ENCODE measurements at places on chromosomes 2 and 18. TPM values are rescaled to one million over a fixed set of nuclear protein-coding genes. Genes with fewer than 3 reads are reported as not detected.

The BIN1 gene
- 30.9 TPM for total RNA-seq

The REG3A gene
- total RNA-seq: not detected

The CCDC102B gene
- total RNA-seq: 1.3 TPM

The G6PC2 gene
- total RNA-seq: not detected

The CROCC2 gene
- under 0.01 TPM for total RNA-seq

The NOP58 gene
- 62.6 TPM for total RNA-seq

The POMC gene
- total RNA-seq: 1.0 TPM

The LRP2 gene
- total RNA-seq: not detected

The SDC1 gene
- 27.3 TPM for total RNA-seq

The LHCGR gene
- 0.39 TPM for total RNA-seq

The IL36B gene
- not detected for total RNA-seq

The CAPN13 gene
- not detected for total RNA-seq

The KIF5C gene
- 0.65 TPM for total RNA-seq

The SRD5A2 gene
- not detected for total RNA-seq

The HSPD1 gene
- total RNA-seq: 147 TPM

The MEP1B gene
- total RNA-seq: not detected

The LRATD1 gene
- total RNA-seq: under 0.01 TPM

The ANKRD62 gene
- not detected for total RNA-seq

The ALKAL2 gene
- total RNA-seq: 0.22 TPM

The CYRIA gene
- 25.9 TPM for total RNA-seq

The KCTD1 gene
- total RNA-seq: 7.7 TPM

The ERCC3 gene
- 36.1 TPM for total RNA-seq

The LAMA3 gene
- 7.1 TPM for total RNA-seq

The POTEC gene
- not detected for total RNA-seq

The TRAF3IP1 gene
- 10.3 TPM for total RNA-seq

The STARD6 gene
- total RNA-seq: 1.2 TPM

The RGPD4 gene
- under 0.01 TPM for total RNA-seq

The CABYR gene
- total RNA-seq: 4.8 TPM

The FAP gene
- 225 TPM for total RNA-seq

The CD8B gene
- total RNA-seq: not detected

The CRACDL gene
- total RNA-seq: under 0.01 TPM

The GPR75 gene
- 4.5 TPM for total RNA-seq

The IGFBP5 gene
- total RNA-seq: 1,050 TPM

The DNAJB2 gene
- 36.3 TPM for total RNA-seq

The ARPC2 gene
- 318 TPM for total RNA-seq

The ZSCAN30 gene
- 29.9 TPM for total RNA-seq

The DSG2 gene
- total RNA-seq: 5.4 TPM

The ANKRD23 gene
- total RNA-seq: 3.0 TPM

The TOGARAM2 gene
- under 0.01 TPM for total RNA-seq

The MAP2 gene
- 0.54 TPM for total RNA-seq

The MAB21L4 gene
- not detected for total RNA-seq

The CHST9 gene
- not detected for total RNA-seq

The DES gene
- 1.6 TPM for total RNA-seq

The SLC9A4 gene
- total RNA-seq: not detected

The VAMP5 gene
- 30.2 TPM for total RNA-seq

The IER3IP1 gene
- 28.1 TPM for total RNA-seq

The TXNDC2 gene
- not detected for total RNA-seq

The PROKR1 gene
- 0.11 TPM for total RNA-seq

The CFAP65 gene
- 0.22 TPM for total RNA-seq

The CTLA4 gene
- not detected for total RNA-seq

The FOXD4L1 gene
- 0.11 TPM for total RNA-seq

The ST3GAL5 gene
- total RNA-seq: 9.4 TPM

The KCNJ13 gene
- under 0.01 TPM for total RNA-seq

The PMAIP1 gene
- total RNA-seq: 11.3 TPM

The ANTXR1 gene
- 403 TPM for total RNA-seq

The SAP130 gene
- 8.6 TPM for total RNA-seq

The GBX2 gene
- not detected for total RNA-seq
